ENCODE measurements at places on chromosomes 12 and 14. TPM values are rescaled to one million over a fixed set of nuclear protein-coding genes. Genes with fewer than 3 reads are reported as not detected.
A peak's percentile ranks its signal among the peaks of the same experiment; 100 is the strongest.

Gene DPF3
- 30.5 TPM for total RNA-seq

Gene CD163L1
- 0.35 TPM for total RNA-seq

- H3K27me3 ChIP-seq: peaks cover 33% of the 10 kb centered on the region
- DNase-seq: no peak
- H3K27ac ChIP-seq: no peak overlapping the region
Measured at GRCh38 chr12:3973973-3974644, 100.9 kb upstream of the PARP11 start.

DNA sequence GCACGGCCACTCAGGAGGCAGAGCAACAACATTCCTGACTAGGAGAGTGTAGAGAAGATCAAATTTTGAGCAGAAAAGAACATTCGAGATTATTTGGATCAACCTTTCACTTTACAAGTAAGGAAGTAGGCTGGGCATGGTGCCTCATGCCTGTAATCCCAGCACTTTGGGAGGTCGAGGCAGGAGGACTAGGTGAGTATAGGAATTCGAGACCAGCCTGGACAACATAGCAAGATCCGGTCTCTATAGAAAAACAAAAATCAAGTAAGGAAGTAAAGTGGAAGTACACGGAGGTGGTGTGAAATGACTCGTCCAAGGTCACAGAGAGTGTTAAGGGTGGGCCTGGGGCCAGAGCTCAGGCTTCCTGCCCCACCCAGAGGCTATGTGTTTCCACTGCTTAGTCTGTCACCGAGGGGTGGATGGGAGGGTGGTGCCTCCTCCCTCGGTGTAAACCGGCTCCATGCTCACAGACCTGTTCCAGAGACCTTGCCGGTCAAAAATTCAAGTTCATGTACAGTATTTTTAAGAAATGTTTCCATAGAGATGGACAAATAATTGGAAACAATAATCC is 51.9 kb downstream of the MAP1LC3B2 start:
- H3K27me3 ChIP-seq: no peaks in the 10 kb centered on the region
- DNase-seq: peak; percentile 32
- H3K4me1 ChIP-seq: peaks cover 15% of the 10 kb centered on the region
- H3K36me3 ChIP-seq: no peaks in the 10 kb centered on the region
- no peak overlapping the region for H3K4me3 ChIP-seq

GRCh38 chr12:119671070-119671469 is 3.1 kb downstream of the PRKAB1 start:
- no peaks in the 10 kb centered on the region for H3K27me3 ChIP-seq
- no peak overlapping the region for H3K27ac ChIP-seq
- peaks cover 42% of the 10 kb centered on the region for H3K4me1 ChIP-seq

GRCh38 chr14:32611752-32612151 is 282.7 kb downstream of the AKAP6 start:
- peaks cover 28% of the 10 kb centered on the region for H3K4me1 ChIP-seq
- DNase-seq: peak; percentile 93
